ENCODE measurements at places on chromosomes 12 and 14.
A peak's percentile ranks its signal among the peaks of the same experiment; 100 is the strongest.

- peak; percentile 56 for DNase-seq
These were observed 46.1 kb downstream of the CYP46A1 start for GRCh38 chr14:99729991-99730875.

GRCh38 chr14:96285667-96286066 lies 29.7 kb downstream of the BDKRB1 start:
- no peak for DNase-seq

- DNase-seq: no peak
These were observed 187.4 kb downstream of the TTC7B start for GRCh38 chr14:90628825-90629224.

DNA sequence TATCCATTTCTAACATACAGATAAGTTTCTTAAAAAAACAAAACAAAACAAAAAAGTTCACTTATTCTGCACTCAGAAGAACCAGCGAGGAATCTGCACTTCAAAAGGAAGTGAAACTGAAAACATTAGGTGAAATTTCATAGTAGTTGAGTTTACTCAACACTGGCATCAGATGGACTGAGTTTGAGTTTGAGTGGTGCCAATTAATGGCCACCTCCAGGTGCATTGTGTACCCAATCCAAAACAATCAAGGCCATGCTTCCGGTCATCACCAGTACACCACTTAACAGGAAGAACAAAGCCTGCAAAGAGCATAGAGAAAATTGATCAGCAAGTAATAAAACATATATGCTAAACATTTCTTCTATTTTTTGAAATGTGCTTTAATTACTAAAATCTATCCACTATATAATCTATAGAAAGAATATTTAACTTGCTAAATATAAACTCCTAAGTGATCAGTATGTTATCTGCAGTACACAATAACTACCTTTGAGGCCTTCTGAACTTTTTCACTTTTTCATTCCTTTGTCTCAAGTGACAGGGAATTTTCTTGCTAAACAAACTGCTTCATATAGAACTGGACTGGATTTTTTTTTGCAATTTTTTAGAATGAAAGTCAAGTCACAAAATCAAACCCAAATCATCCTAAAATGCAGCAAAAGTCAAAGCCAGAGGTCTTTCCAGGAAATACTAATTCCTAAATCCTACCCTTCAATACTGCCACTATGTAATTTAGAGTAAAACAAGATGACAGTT lies 11.5 kb downstream of the SLC38A2 start:
- DNase-seq: no peak

GRCh38 chr12:46373301-46374296 lies 1.0 kb upstream of the SLC38A2 start:
- DNase-seq: no peak

- no peak for DNase-seq
These were observed 40.9 kb upstream of the CAPRIN2 start for GRCh38 chr12:30795410-30796312.

- DNase-seq: no peak
These were observed 35.9 kb upstream of the CLIP1 start for GRCh38 chr12:122458105-122459035.
